ENCODE measurements at places on chromosomes 13 and 19.
A peak's percentile ranks its signal among the peaks of the same experiment; 100 is the strongest.

- no peak for DNase-seq
Measured at GRCh38 chr19:46596008-46596407, 5.1 kb upstream of the CALM3 start.

DNA sequence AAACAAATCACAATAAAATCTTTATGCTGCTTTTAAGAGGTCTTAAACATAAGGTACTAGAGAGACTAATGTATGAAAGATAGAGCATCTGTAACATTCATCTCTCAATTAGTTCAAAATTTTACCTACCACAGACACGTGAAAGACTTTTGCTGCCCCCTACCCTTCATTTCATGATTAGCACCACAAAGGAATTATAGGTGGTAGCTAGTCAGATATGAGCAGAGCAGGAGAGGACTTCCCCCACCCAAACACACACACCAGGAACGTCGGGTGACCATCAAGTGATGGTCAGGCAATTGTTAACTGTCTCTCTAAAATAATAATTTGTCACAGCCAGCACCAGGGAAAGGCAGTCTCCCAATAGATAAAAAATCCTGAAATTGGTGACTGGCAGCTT is 1531.7 kb upstream of the SPRY2 start:
- no peak for DNase-seq

- no peak for DNase-seq
Measured at GRCh38 chr13:106919638-106920037, 351.7 kb upstream of the ARGLU1 start.

- no peak for DNase-seq
Measured at GRCh38 chr19:46901701-46902401, 41.1 kb downstream of the ARHGAP35 start.

GRCh38 chr19:44025217-44025936 is at the start of gene ZNF222:
Gene ZNF222, plus strand, starts transcription at chr19:44025379. Its CDS starts 58 bp downstream, at chr19:44025437.
- DNase-seq: peak; percentile 72

DNA sequence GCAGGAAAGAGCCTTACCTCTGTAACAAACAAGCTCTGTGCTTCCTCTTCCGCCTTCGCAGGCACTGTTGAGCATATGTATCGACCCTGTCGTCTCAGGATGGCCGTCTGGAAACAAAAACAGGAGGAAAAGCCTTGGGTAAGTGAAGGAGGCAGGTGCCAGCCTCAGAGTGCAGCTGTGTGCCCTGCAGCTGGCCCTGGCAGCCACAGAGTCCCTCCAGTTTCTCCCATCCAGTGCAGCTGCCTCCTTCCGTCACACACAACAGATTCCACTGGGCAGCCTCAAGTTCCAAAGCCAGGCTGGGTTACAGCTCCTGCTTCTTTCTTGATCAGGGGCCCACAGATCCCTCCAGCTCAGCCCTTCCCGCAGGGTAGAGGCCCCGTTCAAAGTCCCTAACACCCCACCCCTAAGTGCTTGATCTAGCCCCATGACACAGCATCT is 47.7 kb downstream of the DOCK9 start:
- DNase-seq: no peak

- DNase-seq: peak; percentile 34
Measured at GRCh38 chr19:10143681-10144080, 24.0 kb upstream of the EIF3G start.

DNA sequence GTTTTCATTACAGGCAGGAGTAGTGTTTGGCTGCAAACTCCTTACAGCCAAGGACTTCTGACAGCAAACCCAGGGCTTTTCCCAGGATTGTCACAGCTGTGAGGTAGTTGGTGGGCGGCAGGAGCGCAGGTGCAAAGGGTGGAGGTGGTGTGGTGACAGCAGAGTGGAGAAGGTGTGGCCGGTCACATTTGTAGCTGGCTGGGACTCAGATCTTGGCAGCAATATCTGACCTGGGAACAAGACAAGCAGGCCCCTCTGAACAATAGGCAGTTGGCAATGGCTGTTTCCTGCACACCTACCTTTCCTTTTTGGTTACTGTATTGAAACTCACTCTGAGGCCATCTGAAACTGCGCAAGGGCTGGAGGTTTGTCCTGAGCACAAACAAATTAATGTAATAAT is 327.3 kb downstream of the COG6 start:
- no peak for DNase-seq
